Upper lobe of left lung (tissue), 6 donors: ENCODE measurements at places on chromosomes 3 and 15. TPM values are rescaled to one million over a fixed set of nuclear protein-coding genes. Genes with fewer than 3 reads are reported as not detected.

DPH3 gene
- 33.1 TPM for total RNA-seq

SEC62 gene
- 33.5 TPM for total RNA-seq

FMN1 gene
- total RNA-seq, result 31.8 TPM

PPM1M gene
- total RNA-seq, result 68.1 TPM

GXYLT2 gene
- 3.3 TPM for total RNA-seq

NOX5 gene
- total RNA-seq, result 5.7 TPM

DNA sequence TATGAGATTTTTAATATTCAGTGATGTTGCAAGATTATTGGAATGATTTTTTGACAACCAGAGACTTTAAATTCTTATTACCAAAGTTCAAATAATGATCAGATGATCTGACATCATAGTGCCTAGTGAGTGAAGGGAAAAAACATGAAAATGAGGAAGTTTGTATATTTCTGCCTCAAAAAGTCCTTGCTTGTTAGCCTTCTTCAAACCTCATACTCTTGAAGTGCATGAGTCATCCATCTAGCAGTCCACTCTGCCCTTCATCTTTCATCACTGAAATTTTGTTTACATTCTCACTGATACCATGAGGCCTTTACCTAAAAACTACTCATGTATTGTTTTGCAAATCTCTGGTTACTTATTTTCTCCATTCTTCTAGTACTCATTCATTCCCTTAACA, 23.9 kb upstream of the OR5H6 start:
- DNase-seq, result no peak

DNA sequence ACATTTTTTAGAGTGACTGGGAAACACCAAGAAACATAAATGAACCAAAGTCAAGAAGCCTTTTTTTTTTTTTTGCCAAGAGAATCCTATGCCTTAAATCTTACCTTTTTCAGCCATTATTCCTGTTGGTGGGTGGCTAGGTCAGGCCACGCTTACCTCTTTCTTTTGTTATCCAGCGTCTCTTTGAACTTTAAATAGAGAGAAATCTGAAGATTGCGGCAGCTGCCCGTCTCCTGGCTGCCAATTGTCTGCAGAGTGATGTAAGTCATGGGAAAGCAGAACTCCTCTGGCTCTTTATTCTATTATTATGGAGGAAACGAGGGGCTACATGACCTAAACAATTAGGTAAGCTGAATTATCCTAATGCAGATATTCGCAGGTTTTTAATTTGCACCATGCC, at the start of gene STRIT1:
Gene STRIT1, minus strand, starts transcription at position 168 of the 400 bp plus-strand sequence.
- no peak for DNase-seq

GRCh38 chr3:4746241-4746958, 232.8 kb upstream of the BHLHE40 start:
- DNase-seq, result no peak

DNA sequence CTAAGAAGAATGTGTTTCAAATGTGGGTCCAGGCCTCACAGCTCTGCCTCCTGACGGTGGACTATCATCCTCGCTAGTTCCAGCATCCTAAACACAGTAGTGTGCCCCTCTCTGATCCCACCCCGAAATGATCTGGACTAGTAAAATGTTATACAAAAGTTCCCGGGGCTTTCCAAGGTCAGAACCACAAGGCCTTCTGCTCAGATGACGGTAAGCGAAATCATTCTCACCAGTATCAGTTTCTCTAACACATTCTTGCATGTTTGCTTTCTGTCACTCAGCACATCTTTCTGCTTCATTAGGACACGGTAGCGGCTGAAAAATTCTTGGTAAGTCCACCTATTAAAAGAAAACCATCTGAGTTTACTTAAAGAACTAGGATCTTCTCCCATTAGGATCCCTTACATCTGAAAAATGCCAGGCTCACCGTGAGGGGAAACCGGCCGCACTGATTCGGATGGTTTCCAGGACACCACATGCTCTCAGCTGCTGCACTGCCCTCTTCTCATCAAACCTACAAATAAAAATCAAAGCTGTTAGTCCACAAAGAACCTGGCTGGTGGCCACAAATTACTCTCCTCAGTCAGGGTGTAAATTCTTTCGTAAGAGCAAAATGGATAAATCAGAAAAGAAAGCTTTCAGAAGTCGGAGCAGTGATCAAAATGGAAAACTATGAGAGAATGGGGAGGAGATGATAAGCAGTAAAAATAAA, 83.9 kb upstream of the MYO5C start:
- DNase-seq, result no peak

GRCh38 chr3:58356054-58356453, 23.4 kb downstream of the PXK start:
- no peak for DNase-seq

DNA sequence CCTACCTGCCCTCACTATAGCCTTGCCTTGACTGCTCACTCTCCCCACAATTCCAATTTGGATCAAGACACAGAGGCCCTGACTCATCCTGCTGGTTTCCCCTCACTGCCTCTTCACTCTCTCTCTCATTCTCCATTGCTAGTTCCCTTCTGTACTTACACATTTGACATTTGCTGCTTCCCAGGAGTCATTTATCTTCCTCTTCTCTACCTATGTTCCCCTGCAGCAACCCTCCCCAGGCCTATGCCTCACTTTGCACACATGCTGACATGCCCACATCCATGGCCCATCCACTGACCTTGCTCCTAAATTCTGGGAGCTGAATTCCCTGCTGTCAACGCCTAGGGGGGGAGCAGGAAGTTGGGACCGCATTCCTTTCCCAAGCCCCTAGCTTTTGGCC, 82.2 kb downstream of the SRGAP3 start:
- no peak for DNase-seq

- no peak for DNase-seq
Measured at GRCh38 chr15:67372543-67372942, 118.0 kb downstream of the IQCH start.

- DNase-seq, result no peak
Measured at GRCh38 chr15:89098281-89098680, 10.0 kb downstream of the ABHD2 start.

DNA sequence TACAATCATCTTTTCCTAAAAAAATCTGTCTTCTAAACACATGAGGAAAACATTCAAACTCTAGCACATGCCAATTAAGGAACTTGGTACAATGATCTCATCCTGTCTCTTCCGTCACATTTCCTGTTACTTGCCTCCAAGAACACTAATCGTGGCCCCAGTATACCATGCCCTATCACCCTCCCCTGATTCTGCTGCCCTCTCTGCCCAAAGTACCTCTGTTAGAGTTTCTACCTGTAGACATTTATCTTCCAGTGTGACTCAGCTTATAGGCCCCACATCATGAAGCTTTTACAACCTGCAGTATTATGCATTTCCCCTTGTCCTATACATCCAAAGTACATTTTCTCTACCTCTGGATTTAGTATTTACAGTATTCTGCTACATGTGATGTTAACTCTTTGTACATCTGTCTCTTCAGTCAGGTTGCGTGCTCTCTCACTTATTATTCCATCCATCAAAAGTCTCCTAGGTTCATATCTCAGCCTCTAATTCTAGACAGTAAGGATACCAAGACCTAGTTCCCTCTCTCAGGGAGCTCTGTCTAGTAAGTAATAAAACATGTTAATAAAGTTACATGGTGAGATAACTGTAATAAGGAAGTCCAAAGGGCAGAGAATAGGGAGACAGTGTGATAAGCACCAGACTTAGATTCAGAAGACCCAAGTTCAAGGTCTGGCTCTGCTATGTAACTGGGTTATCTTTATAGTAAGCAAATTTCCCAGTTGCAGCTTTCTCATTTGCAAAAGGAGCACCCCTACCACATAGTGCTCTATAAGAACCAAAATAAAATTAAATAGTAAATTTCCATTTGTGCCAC, 8.9 kb upstream of the SEMA6D start:
- DNase-seq, result no peak

DNA sequence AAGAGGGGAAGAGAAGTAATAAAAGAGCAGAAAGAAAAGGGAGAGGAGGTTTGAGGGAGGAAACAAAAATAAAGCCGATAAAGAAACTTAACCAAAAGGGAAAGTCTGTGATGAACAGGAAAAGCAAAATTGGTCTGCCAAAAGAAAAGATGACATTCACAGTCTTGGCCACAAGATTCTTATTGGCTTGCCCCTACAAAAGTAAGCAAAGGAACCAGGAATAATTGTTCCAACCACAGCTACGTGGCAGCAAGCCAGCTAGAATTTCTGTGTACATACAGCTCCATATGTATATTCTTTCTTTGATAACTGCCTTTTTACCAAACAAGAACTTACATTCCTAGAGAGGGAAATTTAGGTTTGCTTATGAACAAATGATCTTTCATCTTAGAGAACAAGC, 79.6 kb downstream of the MLH1 start:
- no peak for DNase-seq

- DNase-seq, result no peak
Measured at GRCh38 chr3:38994251-38994650, 57.5 kb downstream of the SCN11A start.

DNA sequence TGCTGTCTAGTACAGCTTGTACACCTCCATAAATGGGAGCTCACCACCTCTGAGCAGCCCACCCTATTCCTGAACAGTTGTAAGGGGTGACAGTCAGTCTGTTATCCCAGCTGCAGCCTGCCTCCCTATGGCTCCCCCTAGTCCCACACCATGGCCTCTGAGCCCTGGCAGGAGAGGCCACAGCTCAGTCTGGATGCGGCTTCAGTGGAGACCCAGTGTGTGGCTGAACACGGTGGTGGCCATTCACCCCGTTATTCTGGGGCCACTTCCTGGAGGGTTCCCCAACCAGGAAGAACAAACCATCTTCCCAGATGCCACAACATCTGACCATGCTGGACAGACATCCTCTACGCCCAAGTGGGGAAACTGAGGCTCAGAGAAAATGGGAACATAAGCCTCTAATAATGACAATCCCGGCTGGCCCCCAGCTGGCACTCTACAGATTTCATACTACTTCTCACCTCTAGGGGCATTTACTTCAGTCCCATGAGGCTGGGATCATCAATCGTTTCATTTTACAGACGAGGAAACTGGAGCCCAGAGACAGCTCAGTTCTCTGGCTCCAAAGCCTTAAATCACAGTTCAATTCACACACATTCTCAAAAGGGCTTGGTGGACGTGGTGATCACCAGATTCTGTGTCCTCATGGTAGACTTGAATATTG, 9.2 kb upstream of the GRIP2 start:
- no peak for DNase-seq

GRCh38 chr3:4564928-4565586, 71.9 kb downstream of the ITPR1 start:
- DNase-seq, result no peak

- no peak for DNase-seq
Measured at GRCh38 chr3:73299184-73299691, 237.8 kb downstream of the EBLN2 start.

- DNase-seq, result peak; percentile 65
Measured at GRCh38 chr3:53224026-53224425, 31.8 kb downstream of the TKT start.

DNA sequence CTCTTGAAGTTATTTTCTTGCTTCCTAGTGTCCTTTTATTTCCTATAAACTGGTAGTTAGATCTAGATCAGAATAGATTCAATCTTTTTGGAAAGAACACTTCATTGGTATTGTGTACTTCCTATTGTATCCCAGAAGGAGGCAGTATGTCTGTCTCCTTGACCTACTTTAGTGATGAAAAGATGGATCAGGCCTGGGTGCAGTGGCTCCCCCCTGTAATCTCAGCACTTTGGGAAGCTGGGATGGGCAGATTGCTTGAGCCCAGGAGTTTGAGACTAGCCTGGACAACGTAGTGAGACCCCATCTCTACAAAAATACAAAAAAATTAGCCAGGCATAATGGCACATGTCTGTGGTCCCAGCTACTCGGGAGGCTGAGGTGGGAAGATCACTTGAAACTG, 12.0 kb downstream of the BSN start:
- no peak for DNase-seq

DNA sequence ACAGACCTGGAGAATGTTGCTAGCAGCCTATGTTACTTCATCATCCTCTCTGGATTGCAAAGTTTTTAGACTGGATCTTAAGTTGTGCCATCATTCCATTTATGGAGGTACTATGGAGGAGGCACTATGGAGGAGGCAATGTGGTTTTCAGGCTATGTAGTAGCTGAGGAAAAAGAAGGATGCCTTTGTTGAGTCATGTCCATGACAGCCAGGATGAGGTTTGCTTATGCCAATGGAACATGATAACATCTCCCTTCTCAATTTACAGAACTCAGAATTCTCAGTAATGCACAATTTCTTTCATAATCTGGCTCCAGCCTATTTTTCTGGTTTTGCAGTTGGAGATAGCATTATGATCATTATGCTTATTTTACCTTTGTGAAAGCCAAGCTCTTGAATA, 65.9 kb upstream of the TMEM108 start:
- no peak for DNase-seq

- DNase-seq, result no peak
Measured at GRCh38 chr3:129006864-129007263, 5.8 kb downstream of the EFCC1 start.

DNA sequence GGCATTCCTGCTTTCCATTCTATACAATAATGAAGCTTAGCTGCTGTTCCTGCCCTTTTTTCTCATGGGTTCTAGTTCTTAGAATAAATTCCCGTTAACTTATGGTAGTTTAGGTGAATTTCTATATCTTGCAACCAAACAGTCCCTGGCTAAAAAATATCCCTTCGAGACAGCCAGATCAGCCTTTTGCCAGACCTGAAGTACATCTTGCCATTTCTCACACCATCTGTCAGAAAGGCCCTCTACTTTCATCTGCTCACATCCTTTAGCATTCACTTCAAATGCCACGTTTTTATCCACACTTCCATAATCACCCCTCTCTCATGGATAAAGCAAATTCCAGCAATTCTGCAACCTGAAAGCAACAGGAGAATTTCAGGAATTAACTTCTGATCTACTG, 145.4 kb downstream of the GAP43 start:
- DNase-seq, result no peak
